Brain (organoid and tissue), 16 donors: ENCODE measurements at places on chromosomes 7 and 10. TPM values are rescaled to one million over a fixed set of nuclear protein-coding genes. Genes with fewer than 3 reads are reported as not detected.

DNA sequence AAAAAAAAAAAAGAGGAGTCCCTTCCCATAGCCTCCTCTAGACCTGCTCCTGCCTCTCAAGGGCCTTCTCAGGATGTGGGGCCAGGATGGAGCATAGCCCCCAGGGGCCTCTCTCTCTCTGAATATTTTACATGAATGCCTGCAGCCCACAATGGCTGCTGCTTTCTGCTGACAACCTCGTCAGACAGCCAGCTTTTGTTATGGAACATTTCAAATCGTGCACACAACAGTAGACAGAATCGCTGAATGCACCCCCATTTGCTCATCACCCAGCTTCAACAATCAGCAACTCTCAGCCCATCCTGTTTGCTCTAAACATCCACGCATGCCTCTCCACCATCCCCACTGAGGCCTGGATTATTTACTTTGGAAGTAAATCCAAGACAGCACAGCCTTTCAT lies 5.4 kb downstream of the PLAC9 start:
- no peak for DNase-seq

DNA sequence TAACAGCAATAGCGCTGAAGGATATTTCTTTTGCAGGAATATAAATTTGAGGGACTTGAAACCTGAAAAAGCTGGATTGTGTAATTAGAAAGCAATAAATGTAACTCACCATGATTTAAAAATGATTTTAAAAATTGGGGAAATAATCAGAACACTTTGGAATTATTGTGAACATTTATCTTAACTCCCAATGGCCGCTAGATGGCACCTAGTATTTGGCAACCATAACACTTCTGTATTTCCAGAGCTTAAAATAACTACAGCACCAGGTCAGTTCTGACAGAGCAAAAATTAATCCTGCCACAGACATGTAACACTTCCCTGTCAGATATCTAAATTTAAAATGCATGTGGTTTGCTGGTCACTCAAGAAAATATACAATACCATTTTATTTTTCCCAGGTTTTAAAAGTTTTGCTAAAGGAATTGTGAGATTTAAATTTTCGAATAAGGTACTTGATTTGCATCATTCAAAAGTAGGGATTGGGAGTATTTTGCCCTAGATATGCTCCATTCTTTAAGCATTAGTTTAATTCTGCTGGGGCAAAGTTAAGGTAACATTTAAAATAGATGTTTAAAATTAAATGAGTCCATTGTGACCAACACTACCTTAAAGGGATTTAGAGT lies 144.5 kb downstream of the PPP1R3A start:
- DNase-seq, result peak; percentile 78

DNA sequence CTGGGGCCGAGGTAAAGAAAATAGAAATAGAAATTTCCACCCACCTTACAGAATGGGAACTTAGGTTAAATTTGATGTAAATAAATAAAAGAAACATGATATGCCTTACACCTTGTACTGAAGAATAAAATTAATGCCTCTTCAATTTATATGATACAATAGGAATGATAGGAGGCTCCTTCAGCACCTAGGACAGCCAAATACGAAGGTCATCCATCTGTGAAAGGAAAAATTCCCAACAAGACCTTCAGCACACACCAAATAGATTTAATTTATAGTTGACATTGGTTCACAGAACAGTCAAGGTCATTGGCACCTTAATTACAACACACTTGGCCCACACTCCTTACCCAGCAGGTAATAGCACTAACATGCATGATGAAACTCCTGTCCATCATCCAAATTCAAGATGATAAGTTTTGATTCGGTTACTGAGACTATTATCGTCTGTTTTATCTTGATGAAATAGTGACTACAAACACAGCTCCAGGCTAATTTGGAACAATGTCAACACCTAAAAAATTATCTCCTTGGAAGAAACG lies 250.9 kb downstream of the SNX13 start:
- no peak for DNase-seq

Gene RADIL
- polyA plus RNA-seq, result 15.3 TPM

DNA sequence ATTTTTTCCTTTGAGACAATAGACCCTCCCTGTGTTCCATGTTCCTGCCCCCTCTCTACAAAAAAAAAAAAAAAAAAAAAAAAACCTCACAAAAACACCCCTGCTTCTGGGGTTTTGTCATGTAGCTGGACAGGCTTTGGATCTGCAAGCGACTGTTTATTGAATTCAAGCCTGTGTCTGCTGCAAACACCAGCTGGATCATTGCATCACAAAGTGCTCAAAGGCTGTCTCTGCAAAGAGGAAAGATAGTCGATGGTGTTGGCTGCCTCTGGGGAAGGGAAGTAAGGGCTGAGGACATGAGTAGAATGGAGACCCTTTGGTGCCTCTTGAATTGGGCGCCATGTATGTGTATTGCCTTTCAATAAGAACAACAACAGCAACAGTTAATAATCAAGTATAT lies 471.2 kb downstream of the PLXNA4 start:
- DNase-seq, result peak; percentile 70

DNA sequence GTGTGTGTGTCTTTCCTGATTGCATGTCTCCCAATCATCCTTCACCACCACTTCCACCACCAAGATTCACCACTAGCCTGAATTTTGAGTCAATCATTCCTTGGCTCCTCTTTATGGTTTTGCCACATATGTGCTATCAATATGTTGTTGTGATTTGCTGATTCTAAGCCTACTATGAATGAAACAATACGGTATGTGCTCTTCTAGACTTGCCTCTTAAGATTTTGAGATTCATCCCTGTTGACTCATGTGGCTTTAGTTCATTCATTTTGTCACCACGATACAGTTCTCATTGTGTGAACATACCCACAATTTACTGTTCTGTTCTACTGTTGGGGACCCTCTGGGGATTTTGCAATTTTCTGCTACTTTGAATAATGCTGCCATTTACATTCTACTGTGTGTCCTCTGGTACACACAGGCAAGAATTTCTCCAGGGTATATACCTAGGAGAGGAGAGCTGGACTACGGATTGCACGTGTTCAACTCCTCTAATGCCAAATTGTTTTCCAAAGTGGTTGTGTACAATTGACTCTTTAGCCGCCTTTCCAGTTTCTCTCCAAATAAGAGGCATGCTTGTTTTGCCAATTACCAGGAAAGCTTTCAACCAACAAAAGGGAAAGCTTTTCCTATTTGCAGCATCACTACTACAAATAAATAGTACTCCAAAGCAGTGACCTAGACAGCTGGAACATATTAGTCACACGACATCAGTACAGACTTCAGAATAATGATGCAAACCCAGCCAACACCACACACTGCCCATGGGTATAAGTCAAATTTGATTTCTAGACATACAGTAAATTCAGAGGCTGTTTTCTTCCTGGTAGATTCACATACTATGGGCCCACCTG lies 30.0 kb downstream of the SGMS1 start:
- peak; percentile 81 for DNase-seq

Gene DENND2A
- polyA plus RNA-seq, result 49.3 TPM

- peak; percentile 11 for DNase-seq
These were observed 52.2 kb downstream of the CPEB3 start for GRCh38 chr10:92238586-92239098.

Gene EVX1
- 0.27 TPM for polyA plus RNA-seq

DNA sequence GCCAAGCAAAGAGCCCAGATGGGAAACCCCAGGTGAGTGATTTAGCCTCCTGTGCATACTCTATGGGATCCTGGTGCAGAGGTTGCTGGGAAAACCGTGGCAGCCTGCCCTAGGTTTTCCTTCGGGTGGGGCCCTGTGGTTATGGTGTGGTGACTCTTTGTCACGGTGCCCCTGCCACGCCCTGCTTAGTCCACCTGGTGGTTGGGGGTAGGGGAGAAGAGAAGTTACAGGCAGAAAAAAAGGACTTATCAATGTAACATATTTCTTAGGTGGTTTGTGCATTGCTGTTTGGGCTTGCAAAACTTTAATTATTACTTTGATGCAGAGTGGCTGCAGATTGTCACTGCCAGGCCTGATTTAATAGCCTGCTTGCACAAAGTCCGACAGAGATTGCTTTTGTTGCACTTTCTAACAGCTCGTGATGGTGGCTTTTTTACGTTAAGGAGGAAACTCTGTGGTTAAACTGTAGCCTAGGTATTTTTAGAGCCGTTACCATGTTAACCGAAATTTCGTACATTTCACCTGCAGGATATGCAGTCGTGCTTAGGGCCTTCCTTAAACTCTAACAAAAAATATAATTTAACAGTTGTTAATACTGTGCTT lies 197.4 kb downstream of the RNLS start:
- no peak for DNase-seq

Gene CALML5
- not detected for polyA plus RNA-seq

DNA sequence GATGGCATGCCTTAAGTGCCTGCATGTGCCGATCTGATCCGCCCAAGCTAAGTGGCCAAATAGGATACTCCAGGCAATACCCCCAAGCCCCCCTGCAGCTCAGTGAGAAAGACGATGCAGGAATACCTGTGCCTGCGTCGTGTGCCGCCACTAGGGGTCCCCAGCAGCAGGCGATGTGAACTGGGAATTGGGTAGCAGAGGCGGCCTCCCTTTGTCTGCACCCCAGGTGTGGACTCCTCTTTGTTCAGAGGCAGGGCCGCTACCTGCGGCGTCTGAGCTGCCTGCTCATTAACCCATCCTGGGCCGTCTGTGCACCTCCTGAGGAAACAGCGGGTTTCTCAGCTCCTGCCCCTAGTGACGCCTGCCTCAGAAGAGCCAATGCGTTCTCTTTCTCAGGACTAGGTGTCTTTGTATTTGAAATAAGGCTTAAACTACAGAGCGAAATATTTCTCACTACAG lies 4.8 kb upstream of the CHN2 start:
- peak; percentile 89 for DNase-seq

GRCh38 chr7:132469681-132470080 lies 106.6 kb downstream of the PLXNA4 start:
- no peak for DNase-seq

- no peak for DNase-seq
These were observed 240.9 kb upstream of the GRB10 start for GRCh38 chr7:51023547-51023946.

GRCh38 chr7:5284304-5285281 lies 1.9 kb downstream of the SLC29A4 start:
- peak; percentile 78 for DNase-seq

Gene SRI
- polyA plus RNA-seq, result 133 TPM

DNA sequence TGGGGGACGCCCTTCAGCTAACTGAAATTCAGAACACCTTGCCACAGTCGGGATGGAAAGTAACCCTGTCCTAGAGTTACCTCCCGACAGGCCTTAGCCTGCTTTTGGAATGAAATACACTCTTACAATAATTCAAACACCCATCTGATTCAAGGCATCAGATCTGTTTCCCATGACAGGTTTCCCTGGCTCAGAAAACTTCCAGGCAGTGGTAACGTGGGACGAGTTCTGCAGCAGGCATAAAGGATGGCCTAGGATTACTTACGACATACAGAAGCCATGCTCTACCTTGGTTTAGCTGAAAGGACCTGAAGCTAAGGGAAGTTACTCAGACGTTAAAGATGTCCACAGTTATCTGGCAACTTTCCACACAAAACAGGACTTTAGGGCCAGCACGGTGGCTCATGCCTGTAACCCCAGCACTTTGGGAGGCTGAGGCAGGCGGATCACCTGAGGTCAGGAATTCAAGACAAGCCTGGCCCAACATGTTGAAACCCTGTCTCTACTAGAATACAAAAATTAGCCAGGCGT lies 5.0 kb downstream of the PAXIP1 start:
- DNase-seq, result no peak

DNA sequence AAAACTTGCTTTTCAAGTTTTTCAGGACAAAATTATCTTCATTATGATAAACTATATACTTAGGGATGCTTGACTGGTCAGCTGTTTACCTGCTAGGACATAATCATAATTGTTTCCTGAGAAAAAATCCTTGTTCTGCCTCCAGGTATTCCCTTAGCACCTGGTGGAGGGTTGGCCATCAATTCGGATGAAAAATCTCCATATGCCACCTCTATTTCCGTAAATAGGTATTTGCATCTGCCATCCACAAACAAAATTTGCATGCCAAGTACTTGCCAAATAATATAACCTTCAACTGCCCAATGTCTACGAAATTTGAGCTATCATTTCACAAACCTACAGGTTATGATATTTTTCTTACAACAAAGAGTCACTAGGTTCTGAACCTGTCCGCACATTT lies 126.2 kb downstream of the RNF133 start:
- DNase-seq, result no peak

Gene ABCA13
- polyA plus RNA-seq, result not detected

Gene ZNF804B
- polyA plus RNA-seq, result not detected

- DNase-seq, result peak; percentile 36
These were observed 46.3 kb upstream of the HBP1 start for GRCh38 chr7:107122486-107122911.

- no peak for DNase-seq
These were observed 34.8 kb downstream of the CUL1 start for GRCh38 chr7:148733496-148733895.

Gene KCNK18
- polyA plus RNA-seq, result not detected

DNA sequence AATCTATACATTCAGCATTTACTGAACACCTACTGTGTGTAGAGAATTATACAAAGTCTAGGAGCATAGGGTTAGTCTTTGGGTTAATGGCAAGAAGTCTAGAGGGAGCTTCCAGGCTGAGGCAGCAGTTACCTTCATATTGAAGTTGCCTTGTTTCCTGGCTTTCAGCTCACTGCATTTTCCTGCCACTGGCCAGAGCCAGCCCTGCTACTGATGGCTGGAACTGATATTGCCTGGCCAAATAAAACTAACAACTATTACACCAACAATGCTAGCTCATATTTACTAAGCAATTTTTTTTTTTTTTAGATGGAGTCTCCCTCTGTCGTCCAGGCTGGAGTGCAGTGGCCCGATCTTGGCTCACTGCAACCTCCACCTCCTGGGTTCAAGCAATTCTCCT lies 165.7 kb upstream of the ITGB1 start:
- no peak for DNase-seq

DNA sequence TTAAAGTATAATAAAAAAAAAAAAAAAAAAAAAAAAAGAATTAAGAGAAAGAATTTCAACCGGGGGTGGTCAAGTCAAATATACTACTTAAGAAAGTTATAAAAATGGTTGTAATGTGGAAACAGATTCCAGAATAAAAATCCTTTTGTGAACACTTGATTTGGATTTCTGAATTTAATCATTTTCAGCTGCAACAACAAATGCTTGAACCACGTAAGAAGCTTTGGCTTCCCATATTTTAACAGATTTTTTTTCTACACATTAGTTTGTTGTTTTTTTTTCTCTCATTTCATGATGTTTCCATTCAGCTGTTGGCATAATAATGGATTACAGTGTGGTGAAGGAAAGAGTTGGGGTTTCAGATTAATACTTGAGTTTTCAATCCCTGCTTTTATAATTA lies 137.3 kb upstream of the AGR3 start:
- DNase-seq, result no peak

Gene PHYHIPL
- polyA plus RNA-seq, result 67.6 TPM

- no peak for DNase-seq
These were observed 55.7 kb upstream of the IL6 start for GRCh38 chr7:22671177-22671879.

Gene AOC1
- polyA plus RNA-seq, result not detected

- no peak for DNase-seq
These were observed 191.9 kb downstream of the MAD1L1 start for GRCh38 chr7:2040893-2041270.
